ENCODE measurements at places on chromosomes 1 and 21.

GRCh38 chr1:198271467-198271866, 114.7 kb downstream of the NEK7 start:
- DNase-seq, result no peak

DNA sequence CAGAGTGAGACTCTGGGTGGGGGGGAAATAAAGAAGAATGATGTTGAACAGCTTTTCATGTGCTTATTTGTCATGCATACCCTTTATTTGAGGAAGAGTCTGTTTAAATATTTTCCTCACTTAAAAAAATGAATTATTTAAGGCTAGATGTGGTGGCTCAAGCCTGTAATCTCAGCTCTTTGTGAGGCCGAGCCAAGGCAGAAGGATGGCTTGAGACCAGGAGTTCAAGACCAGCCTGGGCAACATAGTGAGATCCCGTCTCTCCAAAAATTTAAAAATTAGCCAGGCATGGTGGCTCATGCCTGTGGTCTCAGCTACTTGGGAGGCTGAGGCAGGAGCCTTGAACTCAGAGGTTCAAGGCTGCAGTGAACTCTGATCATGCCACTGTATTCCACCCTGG, 25.4 kb downstream of the SLC30A1 start:
- DNase-seq, result no peak

DNA sequence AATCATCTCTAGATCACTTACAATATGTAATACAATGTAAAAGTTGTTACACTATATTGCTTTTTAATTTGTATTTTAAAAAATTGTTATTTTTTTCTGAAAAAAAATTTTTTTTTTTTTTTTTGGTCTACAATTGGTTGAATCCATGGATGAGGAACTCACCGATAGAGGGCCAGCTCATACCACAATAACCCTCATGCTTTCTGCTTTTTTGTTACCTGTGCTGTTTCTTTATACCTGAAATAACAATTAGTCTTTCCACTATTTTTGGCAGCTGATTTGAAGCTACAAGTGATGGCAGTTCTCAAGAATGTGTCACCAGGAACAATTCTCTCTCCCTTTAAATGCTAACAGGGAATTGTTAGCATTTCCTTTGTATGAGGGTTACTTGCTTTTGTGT, 12.0 kb downstream of the SMG7 start:
- no peak for DNase-seq

- DNase-seq, result no peak
Measured at GRCh38 chr1:171128463-171128862, 37.8 kb downstream of the FMO3 start.
